ENCODE measurements at places on chromosomes 1 and 21. TPM values are rescaled to one million over a fixed set of nuclear protein-coding genes. Genes with fewer than 3 reads are reported as not detected.

DNA sequence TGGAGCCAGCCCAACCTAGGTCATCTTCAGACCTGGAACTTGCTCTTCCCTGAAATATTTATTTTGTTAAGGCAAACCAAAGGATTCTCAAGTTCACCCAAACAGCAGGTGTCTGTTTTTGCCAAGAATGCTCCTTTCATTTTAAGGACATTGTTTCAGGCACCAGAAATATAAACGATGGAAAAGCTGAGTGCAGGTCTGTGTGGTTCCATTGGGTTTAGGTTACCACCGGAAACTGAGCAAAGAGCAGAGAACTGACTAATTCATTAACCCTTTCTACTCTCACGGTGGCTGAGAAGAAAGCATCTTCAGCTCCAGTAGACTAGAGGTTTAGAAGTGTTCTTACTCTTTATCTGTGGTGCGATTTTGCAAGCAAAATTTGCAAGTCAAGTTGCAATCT is 38.0 kb upstream of the ZC3H11B start:
- no peak for DNase-seq

Gene SPRR3
- not detected for total RNA-seq

DNA sequence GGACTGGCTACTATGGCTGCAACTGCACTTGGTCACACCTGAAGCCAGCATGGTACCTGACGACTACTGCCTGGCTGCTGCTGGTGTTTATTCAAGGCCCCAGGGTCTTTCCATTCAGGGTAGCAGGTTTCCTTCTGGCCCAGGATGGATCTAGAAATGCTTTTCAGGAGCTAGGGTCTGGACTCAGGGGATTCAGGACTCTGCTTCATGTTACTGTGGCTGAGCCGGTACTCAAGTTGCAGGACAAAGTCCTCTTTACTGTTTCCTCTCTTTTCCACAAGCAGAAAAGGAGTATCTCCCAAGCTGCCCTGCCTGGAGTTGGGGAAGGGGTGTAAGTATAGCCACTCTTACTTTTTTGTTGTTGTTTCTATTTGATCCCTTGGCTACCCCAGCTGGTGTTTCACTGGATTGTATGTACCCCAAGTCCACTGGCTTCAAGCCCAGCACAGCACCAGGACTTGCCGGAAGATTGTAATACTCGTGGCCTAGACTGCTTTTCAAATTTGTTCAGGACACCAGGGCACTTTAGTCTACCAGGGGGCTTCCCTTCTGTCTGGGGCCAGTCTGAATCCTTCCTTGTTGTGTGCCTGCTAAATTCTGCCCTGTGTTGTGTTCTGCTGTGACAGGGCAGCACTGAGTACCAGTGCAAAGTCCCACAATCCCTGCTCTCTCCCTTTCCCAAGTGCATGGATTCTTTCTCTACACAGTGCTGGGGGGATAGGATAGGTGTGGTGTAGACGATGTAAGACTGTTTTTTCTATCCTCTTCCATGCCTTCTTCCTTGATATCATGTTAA is 248.5 kb downstream of the GPR52 start:
- DNase-seq: no peak

DNA sequence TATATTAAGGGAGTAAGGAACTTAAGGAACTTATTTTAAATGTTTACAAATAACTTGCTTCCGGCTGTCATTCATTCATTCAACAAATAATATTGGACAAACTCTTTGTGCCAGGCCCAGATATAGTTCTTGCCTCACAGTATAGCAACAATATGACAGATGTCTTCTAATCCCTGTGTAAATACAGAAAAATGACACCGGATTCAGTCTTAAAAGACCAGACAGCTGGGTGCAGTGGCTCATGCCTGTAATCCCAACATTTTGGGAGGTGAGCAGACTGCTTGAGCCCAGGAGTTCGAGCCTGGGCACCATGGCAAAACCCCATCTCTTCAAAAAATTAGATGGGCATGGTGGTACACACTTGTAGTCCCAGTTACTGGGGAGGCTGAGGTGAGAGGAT is 23.7 kb downstream of the EIF2B3 start:
- DNase-seq: no peak

Gene FCRL4
- 0.08 TPM for total RNA-seq

DNA sequence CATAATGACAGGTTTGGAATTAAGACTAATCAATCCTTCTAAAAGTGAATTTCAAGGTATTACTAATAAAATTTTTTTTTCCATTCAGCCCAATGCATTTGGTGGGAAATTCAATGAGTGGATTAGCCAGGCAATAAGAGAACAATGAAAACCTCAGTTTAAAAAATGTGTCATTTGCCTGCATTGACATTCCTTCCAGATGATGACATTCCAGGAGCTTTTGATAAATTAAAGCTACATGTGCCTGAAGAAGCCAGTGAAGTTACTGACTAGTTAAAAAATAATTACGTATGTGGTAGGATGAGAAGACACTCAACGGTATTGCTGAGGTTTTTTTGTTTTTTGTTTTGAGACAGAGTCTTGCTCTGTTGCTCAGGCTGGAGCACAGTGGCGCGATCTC is 37.9 kb upstream of the RC3H1 start:
- no peak for DNase-seq

DNA sequence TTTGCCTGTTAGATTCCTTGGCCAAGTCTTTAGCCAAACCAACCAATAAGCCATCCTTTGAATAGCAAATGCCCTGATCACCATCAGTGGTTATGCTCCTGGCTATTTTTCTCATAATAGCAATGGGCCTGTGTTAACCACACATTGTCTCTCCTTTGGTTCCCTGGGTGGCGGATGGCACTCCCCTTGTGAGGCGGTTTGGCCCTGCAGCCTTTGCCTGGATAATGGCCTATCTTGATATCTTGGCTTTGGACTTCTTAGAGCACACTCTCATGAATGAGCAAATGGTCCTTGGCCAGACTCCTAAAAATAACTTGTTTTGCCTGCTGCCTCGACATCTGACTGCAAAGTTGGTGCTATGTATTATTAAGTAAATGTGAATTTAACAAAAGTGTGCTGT is 22.4 kb upstream of the ZBTB18 start:
- no peak for DNase-seq

Gene TNFRSF4
- 1.4 TPM for total RNA-seq

Gene LRRC39
- total RNA-seq: 4.6 TPM

- no peak for DNase-seq
These were observed 67.0 kb downstream of the PLEKHA6 start for GRCh38 chr1:204292740-204293139.

Gene E2F2
- 6.6 TPM for total RNA-seq

GRCh38 chr1:172383536-172383935 is 36.9 kb upstream of the C1orf105 start:
- DNase-seq: no peak

DNA sequence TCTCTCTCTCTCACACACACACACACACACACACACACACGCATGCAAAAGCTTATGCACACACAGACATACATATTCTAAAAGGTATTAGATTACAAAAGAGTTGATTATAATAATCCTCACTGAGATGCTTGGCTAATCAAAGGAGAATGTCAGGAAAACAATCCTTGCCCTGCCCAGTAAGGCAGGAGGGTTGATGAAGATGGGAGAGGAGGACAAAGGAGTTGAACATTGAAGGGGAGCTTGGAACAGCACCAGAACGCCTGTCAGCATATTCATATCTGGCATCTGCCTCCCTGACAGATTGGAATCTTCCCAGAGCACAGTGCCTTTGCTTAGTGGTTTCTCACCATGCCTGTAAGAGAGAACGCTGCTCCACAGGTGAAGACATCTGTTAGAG is 68.6 kb upstream of the PALMD start:
- no peak for DNase-seq

DNA sequence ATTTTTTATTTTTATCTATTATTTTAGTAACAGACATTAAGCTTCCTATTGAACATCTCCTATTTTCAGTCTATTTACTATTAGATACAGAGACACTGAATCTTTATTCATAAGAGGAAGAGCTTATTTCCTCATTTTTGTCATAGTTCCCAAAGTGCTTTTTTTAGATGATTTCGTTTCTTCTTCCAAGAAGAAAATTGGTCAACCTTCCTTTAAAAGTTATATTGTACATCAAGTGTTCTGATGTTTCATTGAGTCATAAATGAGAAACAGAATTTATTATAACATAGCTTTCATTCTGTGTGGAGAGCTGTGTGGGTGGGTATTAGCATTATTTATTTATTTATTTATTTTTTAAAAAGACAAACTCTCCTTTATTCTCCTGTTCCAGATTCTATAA is 50.6 kb upstream of the BACH1 start:
- DNase-seq: no peak

- DNase-seq: no peak
These were observed 46.9 kb downstream of the SKI start for GRCh38 chr1:2274929-2275475.

GRCh38 chr21:19236209-19236608 is 832.6 kb upstream of the TMPRSS15 start:
- DNase-seq: no peak

DNA sequence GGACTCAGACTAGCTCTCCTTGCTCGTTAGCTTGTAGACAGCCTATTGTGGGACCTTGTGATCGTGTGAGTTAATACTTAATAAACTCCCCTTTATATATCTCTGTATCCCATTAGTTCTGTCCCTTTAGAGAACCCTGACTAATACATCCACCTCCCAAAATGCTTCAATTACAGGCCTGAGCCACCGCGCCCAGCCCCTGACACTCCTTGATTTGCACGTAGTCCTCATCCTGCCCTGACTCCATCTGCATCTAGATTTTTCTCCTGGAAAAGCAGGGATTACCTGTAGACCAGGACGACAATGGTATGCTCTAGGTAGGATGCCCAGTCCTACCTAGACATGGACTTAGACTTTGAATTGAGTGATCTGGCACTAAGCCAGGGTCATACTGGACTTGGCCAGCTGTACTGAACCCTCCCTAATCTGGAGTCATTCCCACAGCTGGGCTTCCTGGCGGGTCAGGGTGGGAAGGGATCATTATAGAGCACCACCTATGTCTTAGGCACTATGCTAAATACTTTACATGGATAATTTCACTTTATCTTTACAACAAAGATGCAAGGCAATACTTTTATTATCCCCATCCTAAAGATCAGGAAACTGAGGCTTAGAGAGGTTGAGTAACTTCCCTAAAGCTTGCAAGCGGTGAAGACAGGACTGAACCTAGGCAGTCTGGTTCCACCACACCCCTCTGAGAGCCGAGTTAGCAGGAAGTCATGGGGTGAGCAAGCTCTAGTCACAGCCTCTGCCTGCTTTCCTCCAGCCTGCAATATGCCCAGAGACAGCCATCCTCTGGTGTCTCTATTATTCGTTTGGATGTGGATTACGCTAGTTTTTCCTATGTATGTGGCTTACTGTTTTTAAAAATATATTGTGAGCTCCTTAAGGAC is 89.4 kb downstream of the DTL start:
- DNase-seq: no peak

Gene PFDN2
- 88.6 TPM for total RNA-seq

DNA sequence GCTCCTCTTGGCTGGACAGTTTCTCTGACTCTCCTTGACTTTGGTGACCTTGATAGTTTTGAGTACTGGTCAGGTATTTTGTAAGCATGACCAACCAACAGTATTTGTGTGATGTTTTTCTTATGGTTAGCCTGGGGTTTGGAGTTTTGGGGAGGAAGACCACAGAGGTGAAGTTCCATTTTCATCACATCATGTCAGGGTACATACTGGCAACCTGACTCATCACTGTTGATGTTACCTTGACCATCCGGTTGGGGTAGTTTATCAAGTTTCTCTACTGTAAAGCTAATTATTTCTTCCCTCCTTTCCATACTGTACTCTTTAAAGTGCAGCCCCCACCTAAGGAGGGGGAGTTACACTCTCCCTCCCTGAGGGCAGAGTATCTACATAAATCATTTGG is 13.4 kb downstream of the OSCP1 start:
- no peak for DNase-seq

DNA sequence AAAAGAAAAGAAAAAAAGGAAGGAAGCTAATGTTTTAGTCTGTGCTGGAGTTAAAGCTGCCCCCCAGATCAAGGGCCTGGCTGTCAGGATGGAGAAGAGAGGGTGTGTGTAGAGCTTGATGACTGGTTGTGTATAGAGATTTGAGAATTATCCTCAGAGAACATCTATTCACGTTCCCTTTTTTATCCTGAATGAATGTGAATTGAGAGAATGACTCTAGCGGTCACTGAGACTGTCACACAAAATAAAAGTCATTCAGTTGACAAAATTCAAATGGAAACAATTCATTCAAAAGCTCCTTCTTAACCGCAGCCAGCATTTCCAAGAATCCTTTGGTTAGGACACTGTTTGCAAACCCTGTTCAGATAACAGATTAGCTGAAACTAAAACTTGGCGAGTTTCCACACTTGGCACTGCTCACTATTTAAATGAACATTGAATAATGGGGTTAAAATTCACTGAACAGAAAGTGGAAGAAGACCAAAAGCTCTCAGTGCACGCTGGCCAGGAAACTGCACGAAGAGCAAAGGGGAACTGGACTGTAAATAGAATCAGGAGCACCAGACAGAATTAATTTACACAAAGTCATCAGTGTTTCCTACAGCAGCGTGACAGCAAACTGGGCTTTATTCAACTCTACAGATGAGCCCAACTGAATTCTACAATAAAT is 13.6 kb upstream of the FAM89A start:
- DNase-seq: peak; percentile 33

Gene C8A
- total RNA-seq: not detected

Gene F5
- total RNA-seq: 0.63 TPM

GRCh38 chr1:51236531-51237350 is 668 bp downstream of the RNF11 start:
- peak; percentile 60 for DNase-seq

GRCh38 chr1:151773702-151774101 is 10.4 kb upstream of the MRPL9 start:
- no peak for DNase-seq

- DNase-seq: no peak
These were observed 111.8 kb downstream of the MRPS6 start for GRCh38 chr21:34185026-34185750.

- no peak for DNase-seq
These were observed 734.3 kb downstream of the ADGRL2 start for GRCh38 chr1:82534996-82535395.

DNA sequence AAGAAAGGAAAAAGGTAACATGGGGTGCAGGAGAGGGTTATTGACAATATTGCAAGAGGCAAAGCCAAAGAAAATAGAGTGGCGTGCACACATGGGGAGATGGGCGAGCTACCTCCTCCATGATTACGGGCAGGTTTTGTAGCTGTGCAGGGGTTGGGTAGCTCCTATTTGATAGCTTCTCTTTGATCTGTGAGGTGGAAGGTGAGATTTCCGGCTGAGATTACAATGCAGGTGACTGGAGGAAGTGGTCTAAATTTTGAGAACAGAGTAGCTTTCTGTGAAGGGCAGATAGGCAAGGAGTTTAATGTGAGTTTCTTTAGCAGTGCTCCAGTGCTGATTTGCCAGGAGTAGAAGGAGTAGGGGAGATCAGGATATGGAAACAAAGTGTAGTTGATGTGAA is 263.4 kb downstream of the PLA2G4A start:
- no peak for DNase-seq
